ENCODE measurements at places on chromosomes 12 and 14.

GRCh38 chr12:89965993-89966392 is 257.4 kb upstream of the ATP2B1 start:
- no peak for DNase-seq

GRCh38 chr12:53451661-53452158 is at the start of gene PCBP2:
PCBP2 (plus strand) TSS chr12:53452102; CDS start chr12:53454801, 2,699 bp downstream.
- DNase-seq, result peak; percentile 99

- DNase-seq, result no peak
These were observed 35.0 kb upstream of the FKBP4 start for GRCh38 chr12:2759733-2760132.

DNA sequence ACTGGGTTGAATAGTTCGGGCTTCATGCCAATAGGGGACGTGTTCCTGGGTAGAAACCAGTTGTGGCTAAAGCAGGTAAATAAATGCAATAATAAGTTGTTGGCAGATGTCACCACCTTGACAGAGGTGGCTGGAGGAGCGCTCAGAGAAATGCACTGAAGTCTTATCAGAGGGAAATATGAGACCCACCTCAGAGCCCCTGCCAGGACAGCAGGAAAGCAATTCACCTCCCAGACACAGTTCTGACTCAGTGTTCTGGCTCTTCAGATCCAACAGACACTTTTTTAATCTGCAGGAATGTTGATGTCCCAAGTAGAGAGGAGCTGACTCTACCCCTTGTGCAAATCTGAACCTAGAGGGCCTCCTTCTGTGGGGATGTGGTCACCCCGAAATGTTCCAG is 687.1 kb upstream of the FBXO33 start:
- DNase-seq, result no peak

DNA sequence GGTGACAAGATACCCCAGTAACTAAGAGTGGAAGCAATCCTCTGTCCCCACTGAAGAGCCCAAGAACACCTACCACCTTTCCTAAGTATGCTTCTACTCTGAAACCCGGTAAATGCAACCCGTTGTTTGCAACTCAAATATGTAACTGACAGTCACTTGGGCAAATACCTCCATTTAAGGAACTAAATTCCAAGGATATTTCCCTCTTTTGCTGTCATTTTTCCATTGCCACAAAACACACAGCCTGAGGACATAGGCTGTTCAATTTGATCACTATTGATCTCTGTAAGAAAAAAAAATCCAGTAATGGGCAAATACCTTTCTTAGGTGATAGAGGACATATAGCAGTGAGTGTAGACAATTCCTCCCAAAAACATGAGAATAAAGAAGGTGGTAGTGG is 6.6 kb upstream of the PHLDA1 start:
- no peak for DNase-seq

DNA sequence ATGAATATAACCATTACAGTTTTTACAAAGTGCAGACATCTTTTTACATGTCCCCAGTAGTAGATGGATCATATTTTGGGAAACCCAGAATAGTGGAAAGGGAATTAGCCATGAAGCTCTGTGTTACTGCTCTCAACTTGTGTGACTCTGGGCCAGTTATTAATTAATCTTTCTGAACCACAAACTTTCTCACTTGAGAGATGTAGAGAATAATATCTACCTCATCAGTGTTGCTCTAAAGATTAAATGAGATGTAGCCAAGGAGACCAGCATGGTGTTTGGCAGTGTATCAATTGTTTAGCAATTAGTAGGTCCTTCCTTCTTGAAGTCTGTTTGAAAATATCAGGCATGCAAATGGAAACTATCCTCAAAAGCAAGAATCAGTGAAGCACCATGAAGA is 169.2 kb downstream of the TMTC2 start:
- DNase-seq, result no peak

- no peak for DNase-seq
These were observed 1.6 kb downstream of the ART4 start for GRCh38 chr12:14841761-14842160.

GRCh38 chr12:47894068-47894467 is 10.7 kb downstream of the VDR start:
- DNase-seq, result peak; percentile 41

DNA sequence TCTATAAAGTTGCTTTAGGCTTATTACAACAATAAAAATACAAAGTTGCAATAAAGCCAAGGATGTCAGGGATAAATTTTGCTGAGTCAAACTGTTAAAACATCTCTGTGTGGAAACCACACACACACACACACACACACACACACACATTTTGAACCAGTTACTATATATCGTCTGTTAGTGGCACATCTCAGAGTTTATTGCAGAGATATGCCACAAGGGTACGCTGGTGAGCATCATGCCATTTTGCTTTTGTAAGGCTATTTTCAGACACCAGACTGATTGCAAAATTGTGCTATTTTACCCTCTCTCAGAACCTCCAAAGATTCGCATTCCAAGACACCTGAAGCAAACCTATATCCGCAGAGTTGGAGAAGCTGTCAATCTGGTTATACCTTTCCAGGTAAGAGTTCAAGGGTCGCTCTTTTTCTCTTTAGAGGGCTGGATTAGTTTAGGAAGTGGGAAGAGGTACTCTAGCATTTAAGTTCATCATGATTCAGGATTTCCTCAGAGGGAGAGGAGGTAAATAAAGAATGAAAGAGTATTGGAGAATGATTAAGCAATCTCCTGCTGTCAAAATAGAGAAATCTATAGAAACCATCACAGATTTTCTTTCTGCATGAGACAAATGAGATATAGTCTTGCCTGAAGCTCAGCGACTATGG is 27.3 kb upstream of the CHPT1 start:
- peak; percentile 80 for DNase-seq

DNA sequence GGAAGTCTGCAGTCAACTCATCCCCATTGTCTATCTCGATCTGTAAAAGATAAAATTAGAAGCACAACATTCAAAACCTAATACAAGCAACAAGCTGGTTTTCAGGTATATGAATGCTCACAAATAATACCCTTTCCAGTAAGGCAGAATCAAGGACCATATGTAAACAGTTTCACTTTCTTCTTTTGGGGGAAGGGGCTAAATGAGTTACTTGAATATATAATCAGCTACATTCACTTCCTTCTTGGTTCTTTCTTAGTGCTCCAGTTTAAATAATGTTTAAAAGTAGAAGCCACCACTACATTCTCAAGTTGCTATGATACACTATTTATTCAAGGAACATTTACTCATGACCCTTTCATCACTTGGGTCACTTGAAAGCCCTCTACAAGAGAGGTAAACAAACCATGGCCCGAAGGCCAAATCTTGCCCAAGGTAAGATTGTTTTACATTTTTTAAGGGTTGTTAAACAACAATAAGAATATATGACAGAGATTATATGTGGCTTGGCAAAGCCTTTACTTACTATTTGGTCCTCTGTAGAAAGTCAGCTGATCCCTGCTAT is 10.3 kb downstream of the TWF1 start:
- DNase-seq, result no peak

- DNase-seq, result no peak
These were observed 151.6 kb downstream of the KICS2 start for GRCh38 chr12:64070454-64070853.

DNA sequence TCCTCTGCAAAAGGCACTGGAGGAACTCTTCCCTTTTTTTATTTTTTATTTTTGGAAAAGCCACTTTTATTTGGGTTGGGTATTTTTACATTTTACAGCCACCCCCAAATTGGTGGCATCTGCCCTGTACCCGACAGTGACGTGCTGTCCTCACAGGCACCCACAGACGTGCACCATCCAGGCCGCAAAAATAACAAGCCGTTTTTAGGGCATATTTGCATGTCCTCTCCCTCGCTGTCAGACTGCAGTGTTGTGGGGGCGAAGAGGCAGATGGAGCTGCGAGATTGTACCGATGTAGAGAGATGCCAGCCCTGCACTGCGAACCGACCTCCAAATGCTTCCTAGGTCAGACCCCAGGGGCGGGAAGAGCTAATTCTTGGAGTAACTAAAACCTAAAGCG is 12.2 kb downstream of the JDP2 start:
- DNase-seq, result peak; percentile 74

All from NAMALWA (cell line).